ENCODE measurements at places on chromosomes 4 and X.

DNA sequence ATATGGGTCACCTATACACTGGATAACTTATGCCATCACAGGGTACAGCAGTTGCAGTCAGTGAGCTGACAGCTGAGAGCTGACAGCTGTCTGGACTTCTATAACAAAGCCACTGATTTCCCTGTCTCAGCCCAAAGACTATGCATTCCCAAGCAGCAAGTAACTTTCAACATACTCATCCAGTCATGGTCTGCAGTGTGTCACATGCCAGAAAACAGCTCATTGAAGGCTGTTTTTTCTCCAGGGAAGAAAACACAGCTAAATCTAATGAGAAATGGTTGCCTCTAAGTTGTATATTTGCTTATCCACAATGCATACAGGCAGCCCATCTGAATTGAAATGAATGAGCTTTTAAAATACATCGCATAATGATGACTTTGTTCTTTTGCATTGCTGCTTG, 6.3 kb downstream of the KIAA1210 start:
- no peak for DNase-seq

DNA sequence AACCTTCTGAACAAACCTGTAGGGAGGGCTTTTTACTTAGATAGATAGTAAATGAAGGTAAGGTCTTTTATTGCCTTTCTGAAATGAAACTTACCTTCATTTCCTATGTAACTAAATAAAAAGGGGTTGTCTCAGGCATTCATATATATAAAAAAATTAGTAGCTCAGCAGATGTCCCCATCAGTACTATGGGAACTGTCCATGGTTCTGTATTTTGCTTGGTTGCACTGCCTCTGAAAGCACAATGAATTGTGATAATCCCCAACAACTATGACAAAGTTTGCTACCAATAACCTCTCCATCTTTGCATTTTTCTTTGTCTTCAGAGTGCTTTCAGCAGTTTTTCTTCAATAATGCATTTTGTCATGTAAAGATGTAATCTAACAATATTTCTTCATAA, 222.4 kb downstream of the SLIT2 start:
- DNase-seq: no peak

DNA sequence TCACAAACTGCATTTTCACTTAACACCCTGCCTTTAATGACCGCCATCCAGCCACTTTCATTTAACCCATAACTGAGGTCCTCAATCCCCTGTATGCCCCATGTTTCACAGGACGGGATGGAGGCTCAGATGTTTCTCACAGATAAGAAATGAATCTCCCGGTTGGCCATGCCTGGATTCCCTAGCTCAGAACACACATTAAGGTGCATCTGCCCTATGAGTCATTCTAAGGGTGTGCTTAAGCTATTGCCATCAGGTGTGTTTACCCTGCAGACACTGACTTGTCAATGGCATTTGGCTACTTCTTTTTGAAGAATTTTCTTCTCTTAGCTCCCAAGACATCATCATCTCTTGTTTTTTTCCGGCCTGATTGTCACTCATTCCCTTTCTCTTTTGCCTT, 222.6 kb upstream of the SMIM31 start:
- no peak for DNase-seq

DNA sequence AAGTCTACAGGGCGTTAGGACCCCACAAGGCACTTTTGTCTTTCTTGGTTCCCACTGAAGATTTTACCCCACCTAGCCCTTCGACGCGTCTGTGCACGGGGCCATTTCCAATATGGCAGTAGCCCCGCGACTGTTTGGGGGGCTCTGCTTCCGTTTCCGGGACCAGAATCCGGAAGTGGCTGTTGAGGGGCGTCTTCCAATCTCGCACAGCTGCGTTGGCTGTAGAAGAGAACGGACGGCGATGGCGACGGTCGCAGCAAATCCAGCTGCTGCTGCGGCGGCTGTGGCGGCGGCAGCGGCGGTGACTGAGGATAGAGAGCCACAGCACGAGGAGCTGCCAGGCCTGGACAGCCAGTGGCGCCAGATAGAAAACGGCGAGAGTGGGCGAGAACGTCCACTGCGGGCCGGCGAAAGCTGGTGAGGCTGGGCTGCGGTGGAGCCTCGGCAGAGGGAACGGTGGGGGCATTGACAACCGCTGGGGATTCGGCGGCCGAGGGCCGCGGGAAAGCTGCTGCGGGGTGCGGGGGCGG, at the start of gene USP11:
Gene USP11, plus strand, starts transcription at position 207 of the 530 bp plus-strand sequence. Its CDS starts 35 bp downstream, at position 242.
- peak; percentile 36 for DNase-seq

DNA sequence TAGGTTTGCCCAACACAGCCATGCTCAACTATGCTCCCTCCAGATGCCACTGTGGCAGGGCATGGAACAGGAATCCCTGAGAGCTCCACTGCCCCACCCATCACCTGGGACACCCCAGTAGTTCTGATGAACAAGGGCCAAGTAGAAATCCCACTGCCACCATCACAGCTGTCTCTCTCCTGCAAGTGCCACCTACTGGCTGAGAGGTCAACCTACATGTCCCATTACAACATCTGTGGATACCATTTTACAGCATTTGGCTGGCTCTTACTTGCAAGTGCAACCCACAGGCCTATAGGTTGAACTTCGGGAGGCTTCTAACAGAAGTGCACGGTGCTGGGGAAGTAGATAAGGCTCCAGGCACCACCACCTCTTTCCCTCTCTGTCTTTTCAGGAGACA, 142.5 kb downstream of the CXXC4 start:
- DNase-seq: no peak

- DNase-seq: no peak
Observed at GRCh38 chr4:110510955-110511544, 35.1 kb downstream of the ENPEP start.

GRCh38 chrX:79361192-79361870, 5.8 kb downstream of the ITM2A start:
- DNase-seq: no peak

DNA sequence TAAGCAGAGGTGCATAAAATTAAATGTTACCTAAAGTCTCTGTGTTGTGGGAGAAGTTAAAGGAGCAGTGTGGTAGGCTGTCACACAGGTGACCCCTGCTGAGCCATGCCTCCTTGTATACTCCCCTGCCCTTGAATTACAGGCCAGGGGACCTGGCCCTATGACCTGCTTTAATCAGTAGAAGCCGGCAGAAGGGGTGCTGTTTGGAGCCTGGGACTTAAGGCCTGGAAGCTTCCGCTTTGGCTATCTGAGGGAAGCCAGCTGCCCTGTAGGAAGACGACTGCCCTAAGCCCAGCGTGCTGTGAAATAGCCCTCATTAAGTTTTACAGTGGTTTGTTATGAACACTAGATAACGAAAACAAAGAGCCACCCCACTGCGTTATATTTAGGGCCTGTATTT, 34.1 kb downstream of the SPINK2 start:
- no peak for DNase-seq

- no peak for DNase-seq
Observed at GRCh38 chr4:145299380-145300076, 119.1 kb upstream of the OTUD4 start.

DNA sequence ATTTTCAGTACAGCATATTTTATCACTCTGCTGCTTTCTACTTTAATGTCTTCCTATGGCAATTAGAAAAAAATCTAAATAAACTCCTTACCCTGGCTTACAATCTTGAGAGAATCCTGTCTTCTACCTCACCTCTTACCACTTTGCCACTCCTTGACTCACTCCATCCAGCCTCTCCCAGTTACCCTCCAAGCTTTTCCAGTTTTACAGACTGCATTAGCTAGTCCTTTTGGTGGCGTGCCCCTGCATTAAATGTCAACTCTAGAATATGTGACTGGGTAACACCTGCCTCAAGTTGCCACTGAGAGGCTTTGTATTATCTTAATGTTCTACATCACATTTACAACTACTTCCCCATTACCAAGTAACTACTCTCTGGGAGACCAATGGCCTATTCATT, 7.5 kb upstream of the CDKL2 start:
- no peak for DNase-seq

DNA sequence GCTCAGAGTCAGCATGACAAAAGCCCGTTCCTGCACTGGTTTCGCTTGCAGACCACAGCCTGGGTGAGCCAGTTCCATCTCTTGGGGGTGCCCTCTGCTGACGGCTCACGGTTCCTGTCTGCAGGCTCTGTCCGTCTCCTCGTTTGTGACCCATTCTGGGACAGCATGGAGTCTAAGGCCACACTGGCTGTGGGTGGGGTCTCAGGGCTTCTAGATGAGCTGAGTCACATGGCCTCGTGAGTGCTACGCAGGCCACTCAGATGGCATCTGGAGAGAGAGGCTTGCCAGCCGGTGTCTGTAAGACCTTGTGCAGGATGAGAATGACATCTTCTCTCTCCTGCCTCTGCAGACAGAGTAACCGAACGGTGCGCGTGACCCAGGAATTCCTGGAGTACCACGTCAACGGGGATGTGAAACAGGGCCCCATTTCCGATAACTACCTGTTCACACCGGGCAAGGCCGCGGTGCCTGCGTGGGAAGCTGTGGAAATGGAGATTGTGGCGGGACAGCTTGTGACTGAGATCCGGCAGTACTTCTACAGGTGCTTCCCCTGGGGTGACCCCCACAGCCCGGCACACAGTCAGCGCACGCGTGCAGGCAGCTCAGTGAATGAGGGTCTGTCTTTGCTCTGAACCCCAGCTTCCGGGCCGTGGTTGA, 31.6 kb upstream of the MRFAP1 start:
- DNase-seq: peak; percentile 18

- no peak for DNase-seq
Observed at GRCh38 chr4:8417071-8417614, 23.4 kb downstream of the ACOX3 start.

GRCh38 chrX:2989565-2989964, 16.8 kb upstream of the ARSH start:
- DNase-seq: no peak

Measured in central memory CD8-positive, alpha-beta T cell (primary cell).